Stimulated activated CD8-positive, alpha-beta memory T cell treated with anti-CD3 and anti-CD28 coated beads, Interleukin-4, amount 100 ng/mL, for 1 hour (primary cell): ENCODE measurements at places on chromosomes 3 and 15.

GRCh38 chr15:25401501-25401900 lies 37.3 kb downstream of the UBE3A start:
- DNase-seq, result no peak

DNA sequence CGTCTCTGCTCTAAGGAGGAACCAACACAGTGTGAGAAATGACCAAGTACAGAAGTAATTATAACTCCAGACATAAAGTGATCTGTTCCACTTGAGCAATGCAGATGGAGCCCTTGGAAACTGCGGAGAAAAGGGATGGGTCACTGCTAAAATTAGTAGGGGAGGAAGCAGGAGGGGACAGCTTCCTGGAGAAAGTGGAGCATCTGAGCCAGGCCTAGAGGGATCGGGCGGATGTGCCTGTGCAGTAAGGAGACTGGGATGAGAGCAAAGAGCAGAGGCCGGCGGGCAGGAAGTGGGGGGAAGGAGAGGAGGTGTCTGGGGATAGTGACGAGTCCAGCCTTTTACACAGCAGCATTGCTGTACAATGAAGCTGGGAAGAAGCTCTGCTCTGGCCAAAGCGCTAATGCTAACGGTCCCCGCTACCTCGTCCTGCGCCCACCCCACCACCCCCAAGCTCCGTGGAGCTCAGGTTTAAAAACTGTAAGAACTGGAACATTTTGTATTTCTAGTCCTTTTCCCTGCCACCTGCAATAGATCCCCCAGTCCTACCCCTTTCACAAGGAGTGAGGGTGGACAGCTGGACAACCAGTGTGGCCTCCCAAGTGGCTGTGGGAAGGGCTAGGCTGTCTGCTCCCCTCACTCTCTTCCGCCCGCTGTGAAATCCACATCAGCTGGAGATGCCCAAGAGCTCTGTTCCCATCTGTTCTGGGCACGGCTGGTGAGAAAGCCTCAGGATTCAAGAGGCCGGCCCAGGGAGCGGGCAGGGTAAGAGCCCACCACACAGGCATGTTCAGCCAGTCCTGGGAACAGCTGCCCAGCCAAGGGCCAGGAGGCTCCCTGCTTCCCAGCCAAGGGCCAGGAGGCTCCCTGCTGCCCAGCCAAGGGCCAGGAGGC lies 53.0 kb upstream of the HES1 start:
- DNase-seq, result no peak

DNA sequence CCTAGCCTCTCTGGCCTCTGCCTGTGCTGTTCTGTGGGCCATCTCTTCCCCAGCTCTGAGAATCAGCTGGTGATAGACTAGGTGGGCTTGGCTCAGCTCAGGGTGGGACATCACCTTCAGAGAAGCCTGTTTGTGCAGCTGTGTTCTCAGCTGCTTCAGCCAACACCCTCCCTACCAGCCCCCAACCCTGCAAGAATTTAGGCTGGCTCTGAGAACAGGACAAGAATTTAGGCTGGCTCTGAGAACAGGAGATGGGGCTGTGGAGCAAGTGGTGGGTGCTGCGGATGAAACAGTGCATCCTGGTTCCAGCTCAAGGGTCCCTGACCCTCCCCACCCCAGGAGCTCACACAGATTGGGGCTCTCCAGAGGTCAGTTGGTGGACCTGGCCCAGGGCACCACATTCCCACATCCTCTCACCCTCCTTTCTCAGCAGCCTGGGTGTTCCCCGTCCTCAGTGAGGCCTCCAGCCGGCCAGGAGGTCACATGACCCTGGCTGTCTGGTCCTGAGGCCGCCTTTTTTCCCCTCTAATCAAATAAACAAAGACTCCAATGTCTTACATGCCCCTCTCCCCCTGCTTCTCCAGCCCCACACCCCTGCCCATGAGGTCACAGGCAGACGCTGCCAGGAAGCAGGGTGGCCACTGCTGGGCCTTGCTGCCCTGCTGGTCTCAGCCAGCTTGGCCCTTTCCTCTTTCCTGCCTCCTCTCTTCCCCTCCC lies 14.9 kb downstream of the PLEKHO2 start:
- DNase-seq, result no peak

GRCh38 chr3:194785315-194785714 lies 99.6 kb downstream of the FAM43A start:
- DNase-seq, result no peak

GRCh38 chr15:99306694-99307338 lies 55.5 kb downstream of the LRRC28 start:
- DNase-seq, result no peak

GRCh38 chr3:12278566-12278965 lies 10.3 kb upstream of the PPARG start:
- DNase-seq, result no peak

DNA sequence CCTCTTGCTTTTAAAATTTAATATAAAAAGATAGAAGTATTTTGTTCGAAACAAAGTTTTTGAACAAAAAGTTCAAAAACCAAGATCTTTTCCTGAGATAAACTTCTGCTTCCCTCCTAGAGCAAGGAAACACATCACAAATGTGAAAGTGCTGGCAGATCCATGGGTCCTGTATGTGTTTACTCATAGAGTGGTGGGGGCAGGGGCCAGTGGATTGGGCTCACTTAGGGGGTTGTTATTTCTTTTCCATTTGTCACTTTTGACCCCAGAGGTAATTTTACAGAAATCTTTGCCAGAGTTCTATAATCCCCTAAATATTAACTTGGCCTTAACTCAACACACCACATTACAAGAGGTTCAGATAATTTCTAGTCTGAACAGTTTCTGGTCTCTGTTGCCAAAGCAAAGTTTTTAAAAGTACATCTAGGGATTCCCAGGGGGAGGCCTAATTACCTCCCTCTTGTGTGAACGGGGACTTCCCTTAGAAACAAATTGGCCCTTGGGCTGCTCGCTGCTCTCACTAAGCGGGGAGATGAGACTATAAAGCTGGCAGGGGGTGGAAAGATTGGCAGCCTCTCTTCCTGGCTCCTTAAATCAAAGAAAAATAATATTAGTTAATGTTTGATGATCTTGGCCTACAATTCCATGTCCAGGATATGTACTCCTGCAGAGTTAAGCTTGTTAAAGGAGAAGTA lies 66.8 kb upstream of the PTX3 start:
- DNase-seq, result no peak

GRCh38 chr15:31004220-31004733 lies 12.8 kb upstream of the MTMR10 start:
- DNase-seq, result no peak

- no peak for DNase-seq
Measured at GRCh38 chr3:157844216-157844615, 262.0 kb downstream of the SHOX2 start.

GRCh38 chr3:125161607-125162219 lies 50.8 kb downstream of the SLC12A8 start:
- DNase-seq, result no peak

DNA sequence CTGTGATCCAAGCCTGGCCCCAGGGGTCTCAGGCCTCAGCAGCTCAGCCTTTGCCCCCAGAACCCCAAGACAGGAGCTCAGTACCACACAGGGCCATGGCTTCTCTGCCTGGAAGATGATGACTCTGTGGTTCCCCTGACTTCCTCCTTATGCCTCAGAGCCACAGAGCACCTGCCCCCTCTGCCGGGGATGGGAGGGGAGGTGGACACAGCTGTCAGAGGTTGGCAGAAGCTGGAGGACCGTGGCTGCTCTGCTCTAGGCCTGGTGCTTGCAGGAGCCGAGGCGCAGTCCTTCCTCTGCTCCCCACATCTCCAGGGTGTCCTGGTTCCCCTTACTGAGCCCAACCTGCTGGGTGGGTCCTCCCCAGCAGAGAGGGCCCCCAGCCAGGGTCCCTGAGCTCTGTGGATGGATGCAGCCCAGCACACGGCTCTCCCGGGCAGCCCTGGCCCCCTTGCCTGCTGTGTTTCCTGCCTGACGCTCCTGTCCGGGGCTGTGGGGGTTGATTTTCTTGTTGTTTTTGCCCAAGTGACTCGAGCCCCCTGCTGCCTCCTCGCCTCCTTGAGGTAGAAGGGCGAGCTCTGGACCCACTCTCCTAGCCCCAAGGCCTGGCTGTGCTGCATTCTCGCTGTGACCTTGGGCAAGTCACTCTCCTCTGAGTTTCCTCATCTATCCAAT lies 36.6 kb downstream of the PSTPIP1 start:
- no peak for DNase-seq

DNA sequence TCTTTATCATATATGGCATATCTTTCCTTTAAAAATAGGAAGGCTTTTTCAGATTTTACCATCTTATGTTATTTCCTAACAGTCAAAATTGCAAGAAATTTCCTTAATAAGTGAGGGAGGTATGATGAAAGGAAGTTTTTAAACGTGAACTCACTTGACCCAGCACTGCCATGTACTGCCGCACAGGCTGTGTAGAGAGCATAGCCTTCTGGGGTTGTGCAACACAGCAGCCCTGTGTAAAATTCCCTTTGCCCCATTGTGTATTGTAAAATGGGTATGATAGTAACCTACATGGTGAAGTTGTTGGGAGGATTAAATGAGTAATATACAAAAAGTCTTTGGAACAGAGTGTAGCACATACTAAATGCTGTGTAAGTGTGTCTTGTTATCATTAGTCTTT lies 78.6 kb downstream of the PEX5L start:
- DNase-seq, result no peak

DNA sequence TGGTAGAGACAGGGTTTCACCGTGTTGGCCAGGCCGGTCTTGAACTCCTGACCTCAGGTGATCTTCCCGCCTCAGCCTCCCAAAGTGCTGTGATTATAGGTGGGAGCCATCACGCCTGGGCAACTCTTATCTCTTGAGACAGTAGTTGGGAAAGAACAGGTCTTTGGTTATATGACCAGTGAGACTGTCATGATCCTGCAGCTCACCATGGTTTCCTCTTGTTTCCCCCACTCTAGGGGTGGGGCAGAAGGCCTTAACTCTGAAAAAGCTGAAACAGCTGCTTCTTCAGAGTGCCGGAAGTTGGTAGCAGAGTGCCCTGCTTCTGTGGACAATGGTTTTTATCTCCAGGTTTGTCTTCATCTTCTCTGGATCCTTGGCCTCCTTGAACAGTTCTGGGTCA lies 4.7 kb upstream of the TYRO3 start:
- no peak for DNase-seq

DNA sequence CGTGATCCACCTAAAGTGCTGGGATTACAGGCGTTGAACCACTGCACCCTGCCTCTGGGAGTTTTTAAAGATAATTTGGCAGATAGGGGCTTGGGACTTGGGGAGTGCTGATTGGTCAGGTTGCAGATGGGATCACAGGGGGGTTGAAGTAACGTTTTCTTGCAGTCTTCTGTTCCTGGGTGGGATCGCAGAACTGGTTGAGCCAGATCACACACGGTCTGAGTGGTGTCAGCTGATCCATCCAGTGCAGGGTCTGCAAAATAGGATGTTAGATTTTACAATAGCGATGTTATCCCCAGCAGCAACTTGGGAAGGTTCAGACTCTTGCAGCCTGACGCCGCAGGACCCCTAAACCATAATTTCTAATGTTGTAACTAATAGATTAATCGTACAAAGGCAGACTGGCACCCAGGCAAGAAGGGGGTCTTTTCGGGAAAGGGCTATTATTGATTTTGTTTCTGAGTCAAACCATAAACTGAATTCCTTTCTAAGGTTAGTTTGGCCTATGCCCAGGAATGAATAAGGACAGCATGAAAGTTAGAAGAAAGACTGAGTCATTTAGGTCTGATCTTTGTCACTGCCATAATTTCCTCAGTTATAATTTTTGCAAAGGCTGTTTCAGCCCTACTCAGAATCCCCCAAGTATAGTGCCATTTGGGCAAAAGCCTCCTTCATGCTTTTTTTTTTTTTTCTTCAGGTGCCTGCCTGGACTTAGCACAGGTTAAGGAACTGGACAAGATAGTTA lies 1.5 kb upstream of the CA12 start:
- DNase-seq, result no peak

GRCh38 chr15:72034351-72034750 lies 83.6 kb downstream of the MYO9A start:
- DNase-seq, result no peak

DNA sequence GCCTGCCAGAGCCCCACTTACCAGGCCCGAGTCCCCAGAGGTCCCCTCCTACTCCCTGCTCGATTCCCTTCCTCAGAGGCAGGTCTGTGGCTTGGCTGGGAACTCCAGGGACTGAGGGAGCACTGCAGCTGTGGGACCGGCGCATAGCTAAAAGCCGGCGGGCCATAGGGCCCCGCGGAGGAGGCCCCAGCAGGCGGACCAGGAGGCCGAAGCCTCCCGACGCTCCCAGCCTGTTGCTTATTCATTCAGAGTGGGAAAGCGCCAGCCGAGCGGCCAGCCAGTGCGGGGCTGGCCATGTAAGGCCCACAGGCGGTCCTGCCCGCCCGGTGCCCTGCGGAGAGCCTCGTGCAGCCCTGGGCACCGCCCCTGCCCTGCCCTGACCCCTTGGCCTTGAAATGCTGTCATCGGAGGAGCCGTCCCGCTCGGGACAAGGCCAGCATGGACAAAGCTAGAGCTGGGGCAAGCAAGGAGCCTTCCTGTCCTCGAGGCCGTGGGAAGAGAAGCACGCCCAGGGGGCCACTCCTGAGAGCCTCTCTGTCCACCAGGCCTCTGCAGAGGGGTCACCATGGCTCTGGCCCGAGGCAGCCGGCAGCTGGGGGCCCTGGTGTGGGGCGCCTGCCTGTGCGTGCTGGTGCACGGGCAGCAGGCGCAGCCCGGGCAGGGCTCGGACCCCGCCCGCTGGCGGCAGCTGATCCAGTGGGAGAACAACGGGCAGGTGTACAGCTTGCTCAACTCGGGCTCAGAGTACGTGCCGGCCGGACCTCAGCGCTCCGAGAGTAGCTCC lies at the start of gene LOXL1:
TSS of gene LOXL1 (plus strand) at position 244 of the 784 bp plus-strand sequence. CDS start at position 566, 322 bp downstream.
- no peak for DNase-seq

- no peak for DNase-seq
Measured at GRCh38 chr3:47024932-47025331, 45.5 kb downstream of the NBEAL2 start.

GRCh38 chr3:122349171-122349570 lies 24.1 kb downstream of the CSTA start:
- DNase-seq, result no peak

GRCh38 chr3:87398168-87398801 lies 121.9 kb upstream of the POU1F1 start:
- DNase-seq, result no peak

- no peak for DNase-seq
Measured at GRCh38 chr3:147554332-147554731, 145.2 kb downstream of the ZIC1 start.

DNA sequence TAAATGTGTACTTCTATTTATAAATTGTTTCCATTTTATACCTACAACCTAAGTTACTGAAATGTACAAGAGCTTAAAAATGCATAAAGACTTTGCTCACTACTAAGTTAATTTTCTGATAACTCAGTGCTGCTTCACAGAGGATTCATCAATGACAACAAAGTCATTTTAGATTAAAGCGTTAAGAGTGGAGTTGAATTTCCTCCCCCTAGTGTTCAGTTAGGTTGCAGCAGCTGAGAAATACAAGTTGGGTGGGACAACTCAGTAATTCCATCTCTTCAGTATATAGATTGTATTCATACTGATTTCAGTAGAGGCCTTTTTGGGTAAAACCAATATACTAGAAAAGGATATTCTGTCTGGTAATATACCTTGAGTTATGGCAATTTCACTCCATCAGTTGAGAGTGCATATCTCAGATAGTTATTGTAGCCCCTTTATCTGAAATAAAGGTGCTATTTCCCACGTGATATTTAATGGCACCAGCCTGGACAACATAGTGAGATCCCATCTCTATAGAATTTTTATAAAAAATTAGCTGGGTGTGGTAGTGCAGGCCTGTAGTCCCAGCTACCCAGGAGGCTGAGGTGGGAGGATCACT lies 6.9 kb upstream of the RPL35A start:
- no peak for DNase-seq
